Inflammatory macrophage treated with lipopolysaccharide for 4 hours (primary cell): ENCODE measurements at places on chromosomes 4 and X.

DNA sequence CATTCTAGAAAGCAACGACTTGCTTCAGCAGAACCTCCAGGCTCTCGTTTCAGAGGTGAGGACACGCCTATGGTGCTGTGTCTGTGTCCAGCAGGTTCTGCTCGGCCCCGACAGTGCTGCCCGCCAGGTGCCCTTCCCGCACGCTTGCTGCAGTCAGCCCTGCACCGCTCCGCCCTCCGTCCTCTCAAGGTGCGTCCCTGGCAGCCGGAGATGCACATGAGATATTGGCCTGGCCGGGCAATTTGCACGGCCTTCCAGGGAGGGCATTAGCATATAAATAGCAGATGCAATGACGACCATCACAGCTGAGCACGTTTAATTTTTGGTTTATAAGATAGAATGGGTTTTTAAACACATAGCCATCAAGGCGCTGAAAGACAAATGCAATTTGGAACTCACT, 14.4 kb downstream of the UVSSA start:
- no peak for DNase-seq

DNA sequence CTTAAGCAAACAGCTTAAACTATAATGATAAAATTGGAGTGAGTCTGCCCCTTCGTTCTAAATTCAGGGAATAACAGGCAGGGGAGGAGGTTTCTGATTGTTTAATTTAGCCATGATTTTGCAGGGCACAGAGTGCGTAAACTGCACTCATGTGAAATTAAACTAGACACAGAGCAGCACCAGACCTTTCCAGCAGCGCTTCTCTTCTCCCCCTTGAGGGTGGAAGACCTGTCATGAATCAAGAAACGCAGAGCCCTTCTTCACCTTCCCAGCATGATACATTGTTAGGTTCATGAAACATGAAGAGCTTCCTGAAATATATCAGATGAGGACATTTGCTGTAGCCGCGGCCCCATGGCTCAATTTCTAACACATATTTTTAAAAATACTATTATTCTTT, 63.1 kb downstream of the FAM114A1 start:
- no peak for DNase-seq

- DNase-seq = no peak
These were observed at the start of gene COL4A5 for GRCh38 chrX:108439426-108439942. Gene COL4A5 (plus strand): TSS chrX:108439838. CDS start chrX:108440126, 288 bp downstream.

DNA sequence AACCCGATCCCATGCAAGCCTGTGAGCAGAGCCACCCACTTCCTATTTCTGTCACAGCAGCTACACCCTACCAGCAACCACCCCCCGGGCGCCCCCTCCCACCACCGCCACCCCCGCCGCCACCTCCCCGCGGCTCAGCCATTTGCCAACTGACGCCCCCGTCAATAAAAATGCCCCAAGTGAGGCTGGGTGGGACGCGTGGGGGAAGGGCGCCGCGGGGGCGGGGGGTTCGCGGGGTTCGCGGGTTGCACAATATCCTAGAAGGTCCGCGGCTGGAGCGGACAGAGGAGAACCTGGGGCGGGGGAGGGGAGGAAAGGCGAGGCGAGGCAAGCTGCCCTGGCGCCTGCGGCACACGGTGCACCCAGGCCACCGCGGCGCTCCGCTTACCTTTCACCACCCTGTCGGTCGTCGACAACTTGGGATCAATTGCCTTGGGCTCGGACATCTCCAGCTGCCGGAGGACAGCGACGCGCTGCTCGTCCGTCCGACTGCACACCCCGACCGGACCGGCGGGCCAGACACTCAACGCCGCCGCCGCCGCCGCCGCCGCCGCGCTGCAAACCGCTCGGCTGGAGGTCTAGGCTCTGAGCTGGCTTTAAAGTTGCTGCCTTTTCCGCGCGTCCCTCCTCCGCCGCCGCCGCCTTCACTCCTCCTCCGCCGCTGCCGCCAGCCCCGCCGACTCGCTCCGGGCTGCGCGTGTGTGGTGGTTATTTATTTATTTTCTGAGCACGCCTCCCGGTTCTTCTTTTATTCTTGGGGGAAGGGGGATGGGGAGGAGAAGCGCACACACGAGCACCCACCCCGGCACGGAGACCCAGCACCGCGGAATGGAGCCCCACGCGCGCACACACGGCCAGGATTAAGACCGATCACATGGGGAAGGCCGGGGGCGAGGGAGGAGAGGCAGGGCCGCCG, 717 bp downstream of the PPP3CA start:
- DNase-seq = peak; percentile 44

GRCh38 chr4:52939325-52939724, 77.2 kb downstream of the RASL11B start:
- no peak for DNase-seq

- no peak for DNase-seq
These were observed 754.4 kb downstream of the NLGN4X start for GRCh38 chrX:5474282-5474681.

DNA sequence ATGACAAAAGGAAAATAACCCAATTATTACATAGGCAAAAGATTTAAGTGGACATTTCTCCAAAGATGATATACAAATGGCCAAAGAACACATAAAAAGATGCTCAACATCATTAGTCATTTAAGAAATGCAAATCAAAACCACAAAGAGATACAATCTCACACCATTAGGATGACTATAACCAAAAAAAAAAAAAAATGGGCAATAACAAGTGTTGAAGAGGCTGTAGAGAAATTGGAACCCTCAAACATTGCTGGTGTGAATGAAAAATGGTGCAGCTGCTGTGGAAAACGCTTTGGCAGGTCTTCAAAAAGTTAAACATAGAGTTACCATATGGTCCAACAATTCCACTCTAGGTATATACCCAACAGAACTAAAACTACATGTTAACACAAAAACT, 5.6 kb upstream of the PRDX4 start:
- no peak for DNase-seq

DNA sequence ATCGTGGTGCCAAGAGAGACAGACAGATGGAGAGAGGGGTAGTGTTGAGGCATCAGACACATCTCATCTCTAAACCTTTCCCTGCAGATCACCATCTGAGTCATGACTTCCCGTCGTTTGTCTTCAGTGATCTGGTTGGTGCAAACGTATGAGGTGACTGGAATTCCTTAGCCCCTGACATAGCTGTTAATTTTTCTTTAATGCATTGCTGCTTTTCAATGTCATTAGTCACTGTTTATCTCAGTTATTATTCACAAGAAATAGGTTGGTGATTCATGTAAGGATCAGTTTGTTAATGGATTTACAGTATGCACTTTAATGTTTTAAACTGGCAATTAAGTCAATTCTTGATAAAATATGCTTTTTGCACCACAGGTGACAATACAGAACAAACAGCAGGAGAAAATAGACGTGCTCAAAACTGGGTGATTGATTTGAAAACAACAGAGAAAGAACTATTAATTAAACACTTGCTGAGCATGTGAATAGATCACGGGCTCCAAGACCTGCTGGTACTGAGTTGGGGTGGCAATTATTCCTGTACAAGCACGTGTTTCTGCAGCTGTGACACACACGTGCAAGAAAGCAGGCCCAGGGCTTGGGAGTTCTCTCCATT, 1.3 kb upstream of the TMEM154 start:
- no peak for DNase-seq

DNA sequence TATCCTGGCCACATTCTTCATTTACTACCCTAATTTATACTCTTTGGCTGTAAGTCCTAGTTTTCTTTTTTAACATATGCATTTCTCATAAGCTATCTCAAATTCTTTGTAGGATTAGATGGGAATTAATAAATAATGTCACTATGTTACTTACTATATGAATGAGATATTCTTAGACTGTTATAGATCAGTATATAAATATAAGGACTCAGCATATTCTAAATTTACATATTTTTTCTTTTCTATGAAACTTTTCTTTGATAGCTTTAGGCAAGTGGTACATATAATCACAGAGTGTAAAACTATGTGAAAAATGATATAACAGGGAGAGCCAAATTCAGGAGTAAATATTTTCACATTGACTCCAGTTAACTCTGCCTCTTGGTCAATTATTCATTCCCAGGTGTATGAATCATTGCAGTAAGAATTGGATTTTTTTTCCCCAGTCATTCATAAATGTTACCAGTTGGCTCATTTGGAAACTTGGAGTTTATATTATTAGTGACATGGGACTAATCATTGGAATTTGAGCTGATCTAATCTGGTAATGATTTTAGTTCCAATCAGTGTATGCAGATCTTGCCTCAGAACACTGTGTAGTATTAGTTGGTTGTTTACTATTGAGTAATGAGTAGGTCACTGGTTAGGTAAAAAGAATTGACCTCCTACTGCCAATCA, 25.3 kb downstream of the FHIP1A start:
- DNase-seq = no peak

GRCh38 chrX:100830143-100830542, 10.0 kb downstream of the CSTF2 start:
- DNase-seq = no peak

- no peak for DNase-seq
These were observed 11.8 kb upstream of the CD40LG start for GRCh38 chrX:136636121-136636520.

- DNase-seq = no peak
These were observed 2.6 kb downstream of the FAAH2 start for GRCh38 chrX:57289089-57289488.

GRCh38 chr4:123568936-123569335, 172.3 kb downstream of the SPRY1 start:
- no peak for DNase-seq
